ENCODE measurements at places on chromosomes 2 and 18.

DNA sequence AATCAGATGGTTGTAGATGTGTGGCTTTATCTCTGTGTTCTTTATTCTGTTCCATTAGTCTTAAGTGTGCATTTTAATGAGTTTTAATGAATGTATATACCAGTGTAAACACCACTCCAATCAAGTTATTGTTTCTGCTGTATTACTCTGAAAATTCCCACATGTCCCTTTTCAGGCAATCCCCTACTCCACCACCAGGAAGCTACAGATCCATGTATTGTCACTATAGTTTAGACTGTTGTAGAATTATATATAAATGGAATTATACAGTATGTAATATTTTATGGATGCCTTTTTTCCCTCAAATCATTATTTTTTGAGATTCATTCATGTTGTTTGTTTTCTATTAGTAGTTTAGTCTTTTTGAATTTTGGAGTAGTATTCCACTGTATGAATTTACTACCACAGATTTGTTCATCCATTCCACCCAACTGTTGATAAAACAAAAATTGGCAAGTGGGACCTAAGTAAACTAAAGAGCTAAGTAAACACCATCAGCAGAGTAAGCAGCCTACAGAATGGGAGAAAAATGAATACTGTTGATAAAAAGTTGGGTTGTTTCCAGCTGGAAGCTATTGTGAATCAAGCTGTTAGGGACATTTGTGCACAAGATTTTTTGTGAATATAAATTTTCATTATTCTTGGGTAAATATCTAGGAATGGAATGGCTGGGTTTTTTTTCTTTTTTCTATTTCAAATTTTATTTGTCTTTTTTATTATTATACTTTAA lies 262.0 kb downstream of the CAMKMT start:
- no peak for DNase-seq

DNA sequence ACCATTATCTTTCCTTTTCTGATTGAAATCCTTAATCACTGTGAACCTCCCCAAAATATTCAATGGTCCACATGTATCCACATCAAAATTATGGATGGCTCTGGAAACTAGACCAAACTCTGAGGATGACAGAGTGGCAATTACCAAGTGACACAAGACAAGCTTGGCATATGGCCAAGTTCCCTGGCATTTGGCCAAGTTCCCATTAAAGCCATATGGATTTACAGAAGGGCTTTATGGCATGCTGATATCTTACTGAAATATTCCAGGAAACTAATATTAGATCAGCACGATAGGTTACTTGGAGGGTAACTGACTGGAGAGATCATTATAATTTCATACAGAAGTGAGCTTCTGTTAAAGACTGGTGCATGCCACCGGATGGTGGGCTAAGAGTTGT lies 21.9 kb upstream of the CERS6 start:
- DNase-seq = no peak

- DNase-seq = no peak
Observed at GRCh38 chr2:85761-86160, 39.5 kb upstream of the FAM110C start.

DNA sequence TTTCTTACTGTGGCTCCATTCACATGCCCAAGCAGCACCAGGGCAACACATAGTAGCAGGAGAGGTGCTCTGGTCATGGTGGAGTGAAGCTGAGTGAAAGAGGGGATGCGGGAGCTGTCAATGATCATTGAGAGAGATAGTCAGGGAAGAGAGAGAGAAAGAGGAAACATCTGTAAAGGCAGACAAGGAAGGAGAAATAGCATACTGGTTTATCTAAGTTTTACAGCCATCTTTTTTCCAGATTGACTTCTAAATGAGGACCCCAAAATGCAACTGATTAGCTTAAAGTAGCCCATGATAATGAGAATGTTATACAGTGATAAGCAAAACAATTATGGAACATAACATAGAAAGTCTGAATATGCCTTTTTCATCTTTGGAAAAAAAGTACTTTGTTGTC lies at the start of gene C2orf66:
TSS of gene C2orf66 (minus strand) at position 96 of the 400 bp plus-strand sequence. CDS start at position 77, 19 bp downstream.
- DNase-seq = no peak

GRCh38 chr18:48861181-48861708 lies 89.5 kb downstream of the SMAD7 start:
- DNase-seq = no peak

- DNase-seq = no peak
Observed at GRCh38 chr2:56590611-56591010, 406.8 kb downstream of the CCDC85A start.

DNA sequence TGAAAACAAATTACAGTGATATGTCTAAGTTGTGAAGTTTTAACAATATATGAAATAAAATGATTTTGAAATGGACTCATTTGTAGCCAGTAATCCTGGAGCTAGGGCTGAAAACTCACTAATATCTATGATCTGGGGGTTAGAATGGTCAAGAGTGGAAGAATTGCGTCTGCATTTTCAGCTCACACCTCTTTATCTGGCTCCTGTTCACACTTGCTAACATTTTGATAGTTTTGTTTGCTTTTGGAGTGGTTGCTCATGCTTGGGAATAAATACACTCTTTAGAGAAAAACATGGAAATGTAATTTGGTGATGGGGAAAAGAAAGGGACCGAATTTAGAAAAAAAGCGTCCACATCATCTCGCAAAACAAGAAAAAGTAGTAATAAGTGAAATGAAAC lies 30.7 kb downstream of the UBE2F start:
- DNase-seq = no peak

GRCh38 chr2:27074738-27075565 lies 3.5 kb upstream of the EMILIN1 start:
- DNase-seq = no peak

- DNase-seq = no peak
Observed at GRCh38 chr2:136727973-136728699, 37.2 kb upstream of the THSD7B start.

- no peak for DNase-seq
Observed at GRCh38 chr2:191646163-191646902, 31.6 kb upstream of the NABP1 start.

GRCh38 chr2:147836099-147836498 lies 8.7 kb upstream of the ACVR2A start:
- no peak for DNase-seq
